Cardiac septum (tissue), 1 donor: ENCODE measurements at places on chromosomes 1 and 21. TPM values are rescaled to one million over a fixed set of nuclear protein-coding genes. Genes with fewer than 3 reads are reported as not detected.
A peak's percentile ranks its signal among the peaks of the same experiment; 100 is the strongest.

DNA sequence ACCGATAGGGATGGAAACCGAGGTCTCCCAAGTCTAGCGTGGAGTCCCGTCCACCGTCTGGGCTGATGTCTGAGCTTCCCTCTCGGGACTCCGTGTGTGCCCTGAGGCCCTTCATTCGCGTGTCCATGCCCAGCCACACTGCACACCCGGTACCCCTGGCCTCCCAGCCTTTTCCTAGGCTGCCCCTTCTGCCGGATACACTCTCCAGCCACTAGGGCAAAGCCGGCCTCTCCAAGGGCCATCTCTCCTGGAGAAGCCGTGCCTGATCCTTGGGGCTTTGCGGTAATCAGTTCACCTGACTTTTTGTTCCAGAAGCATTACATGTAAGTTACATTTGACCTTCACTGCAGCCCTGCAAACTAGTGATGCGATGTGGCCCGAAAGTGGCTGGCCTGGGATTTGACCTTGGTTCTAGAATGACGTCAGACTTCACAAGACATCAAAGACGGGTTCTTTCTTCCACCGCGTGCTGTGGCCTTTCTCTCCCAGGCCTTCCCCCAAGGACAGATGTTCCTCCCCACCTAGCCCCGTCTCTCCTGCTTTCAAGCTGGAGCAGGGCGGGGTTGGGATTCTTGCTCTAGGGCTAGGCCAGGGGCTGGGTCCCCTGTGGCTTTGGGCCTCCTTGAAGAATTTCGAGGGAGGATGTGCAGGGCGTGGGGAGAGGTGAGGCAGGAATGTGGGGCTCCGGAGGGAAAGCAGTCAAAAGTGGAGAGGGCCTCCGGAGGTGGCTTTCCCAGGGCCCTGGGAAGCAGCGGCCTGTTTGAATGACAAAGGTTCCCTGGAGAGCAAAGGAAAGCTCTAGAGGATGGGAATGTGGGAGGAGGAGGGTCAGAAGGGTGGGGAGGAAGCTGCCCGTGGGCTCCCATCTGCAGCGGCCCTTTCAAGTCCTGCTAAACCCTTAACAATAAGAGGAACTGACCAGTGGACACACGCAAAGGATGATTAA is 49.7 kb upstream of the SLC2A1 start:
- no peak for DNase-seq

GRCh38 chr1:164660412-164660772 is 101.4 kb downstream of the PBX1 start:
- DNase-seq, result no peak

The EEIG2 gene
- total RNA-seq, result 7.3 TPM

GRCh38 chr1:201542309-201543035 is 3.5 kb downstream of the NAV1 start:
- DNase-seq, result no peak

The HAPLN2 gene
- total RNA-seq, result 0.43 TPM

- DNase-seq, result no peak
These were observed 66.7 kb upstream of the GJB5 start for GRCh38 chr1:34688006-34688741.

- no peak for DNase-seq
These were observed 18.8 kb upstream of the SUCO start for GRCh38 chr1:172514108-172514507.

GRCh38 chr1:155086128-155086741 is 7.6 kb downstream of the EFNA3 start:
- peak; percentile 85 for DNase-seq

DNA sequence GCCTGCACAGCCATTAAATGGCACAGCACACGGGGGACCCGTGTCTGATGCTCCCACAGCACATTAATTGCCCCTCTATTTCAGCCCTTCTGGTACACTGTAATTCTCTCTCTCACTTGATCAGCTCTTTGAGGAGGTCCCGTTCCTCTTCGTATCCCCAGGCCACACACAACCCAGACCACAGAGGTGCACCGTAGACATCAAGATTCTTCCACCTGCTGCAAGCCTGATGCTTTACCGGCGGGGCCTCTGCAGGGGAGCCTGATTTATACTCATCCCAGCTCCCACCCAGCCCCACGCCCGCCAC is 759 bp downstream of the SMYD3 start:
- DNase-seq, result no peak

- DNase-seq, result no peak
These were observed 210.4 kb downstream of the BACH1 start for GRCh38 chr21:29509121-29509520.
